ENCODE measurements at places on chromosomes 16 and 17.

DNA sequence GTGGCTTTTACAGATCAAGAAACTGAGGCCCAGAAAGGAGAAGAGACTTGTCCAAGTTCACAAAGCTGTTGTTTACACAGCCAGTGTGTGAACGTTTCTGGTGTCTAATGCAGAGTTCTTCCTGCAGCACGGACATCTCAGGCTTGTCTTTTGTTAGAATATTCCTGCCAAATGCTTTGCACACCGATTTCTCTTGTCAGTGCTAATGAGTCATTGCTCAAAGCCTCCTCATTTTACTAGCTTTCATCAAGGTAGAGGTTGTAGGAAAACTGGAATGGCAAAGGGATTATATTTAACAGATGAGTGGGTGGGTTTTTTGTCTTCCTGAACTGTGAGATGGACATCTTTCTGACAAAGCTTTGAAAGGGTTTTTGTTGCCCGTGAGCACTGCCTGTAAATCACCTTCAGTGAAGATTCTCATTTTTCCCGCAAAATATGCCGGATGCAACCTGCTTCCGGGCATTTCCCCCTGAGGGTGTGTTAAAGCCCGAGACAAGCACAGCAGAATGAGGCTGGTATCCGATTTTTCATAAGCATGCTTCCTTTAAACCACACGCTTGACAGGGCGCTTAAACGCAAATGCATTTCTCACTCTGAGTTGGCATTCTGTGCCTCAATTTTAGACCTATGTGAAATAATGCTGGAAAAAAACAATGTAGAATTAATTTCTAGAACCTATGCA is 14.7 kb downstream of the PMM2 start:
- DNase-seq, result no peak

GRCh38 chr17:57735707-57736106 is 9.4 kb downstream of the CCDC182 start:
- DNase-seq, result peak; percentile 26

DNA sequence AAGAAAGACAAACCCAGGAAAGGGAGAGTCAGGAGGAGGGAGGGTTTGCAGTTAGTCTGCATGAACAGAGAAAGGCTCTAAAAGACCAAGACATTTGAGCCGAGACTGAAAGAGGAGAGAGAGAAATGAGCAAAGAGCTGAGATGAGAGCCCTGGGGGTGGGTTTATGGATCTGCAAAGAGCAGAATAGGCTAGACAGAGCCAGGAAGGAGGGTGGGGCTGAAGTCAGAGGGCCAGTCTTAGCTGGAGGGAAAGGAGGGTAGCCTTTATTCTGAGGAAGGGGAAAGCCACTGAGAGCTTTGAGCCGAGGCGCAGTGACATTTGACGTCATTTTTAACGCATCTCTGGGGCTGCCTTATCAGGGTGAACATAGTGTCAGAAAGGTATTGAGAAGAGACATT is 85.7 kb upstream of the CDH13 start:
- no peak for DNase-seq

DNA sequence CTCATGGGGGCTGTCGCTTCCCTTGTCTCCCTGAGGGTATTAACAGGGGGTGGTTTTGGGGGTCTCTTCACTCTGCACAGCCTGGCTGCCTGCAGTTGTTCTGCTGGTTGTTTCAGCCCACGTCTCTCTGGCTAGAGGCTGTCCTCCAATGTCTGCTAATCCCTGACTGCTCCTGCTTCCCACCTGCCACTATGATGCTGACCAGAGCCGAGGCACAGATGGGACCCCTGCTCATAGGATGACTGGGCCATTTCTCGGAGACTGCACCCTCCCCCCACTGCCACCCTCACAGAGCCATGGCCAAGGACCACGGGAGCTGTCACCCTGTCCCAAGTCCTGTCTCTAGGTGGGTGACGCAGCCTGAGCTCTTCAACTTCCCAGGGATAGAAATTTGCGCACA is 1.6 kb upstream of the ACSF3 start:
- DNase-seq, result no peak

- no peak for DNase-seq
Measured at GRCh38 chr16:23320693-23321092, 18.6 kb downstream of the SCNN1B start.

DNA sequence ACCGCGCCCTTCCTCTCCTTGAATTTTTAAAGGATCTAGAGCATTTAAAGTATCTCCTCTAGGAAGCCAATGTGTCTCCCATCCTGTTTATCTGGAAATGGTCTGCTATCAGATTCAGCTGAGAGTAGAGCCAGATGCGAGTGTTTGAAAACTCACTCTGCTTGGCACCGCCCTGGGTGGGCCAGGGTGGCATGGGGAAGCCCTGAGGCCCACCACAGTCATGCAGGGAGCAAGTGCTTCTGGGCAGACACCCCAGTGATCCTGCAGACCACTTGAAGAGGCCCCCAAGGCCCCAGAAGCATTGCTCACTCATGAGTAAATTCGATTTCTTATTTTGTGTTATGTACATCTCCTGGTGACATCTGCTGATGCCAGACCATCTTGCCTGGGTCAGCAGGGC is 8.7 kb upstream of the CACNG4 start:
- no peak for DNase-seq

DNA sequence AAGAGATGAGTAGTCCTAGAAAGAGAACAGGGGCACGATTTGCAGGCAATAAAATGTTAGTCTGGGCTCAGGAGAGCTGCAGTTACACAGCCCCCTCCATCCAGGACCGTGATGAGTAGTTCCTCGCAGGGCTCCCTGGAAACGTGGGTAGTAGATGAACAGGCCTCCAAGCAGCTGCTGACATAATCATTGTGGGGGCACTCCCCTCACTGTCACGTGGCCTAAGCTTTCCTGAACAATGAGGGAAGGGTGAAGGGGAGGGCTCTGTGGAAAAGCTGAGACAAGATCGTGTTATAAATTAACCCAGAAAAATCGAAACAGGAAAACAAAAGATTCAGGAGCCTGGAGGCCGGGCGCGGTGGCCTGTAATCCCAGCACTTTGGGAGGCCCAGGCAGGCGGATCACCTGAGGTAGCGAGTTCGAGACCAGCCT is 1.3 kb upstream of the PER1 start:
- DNase-seq, result peak; percentile 51

DNA sequence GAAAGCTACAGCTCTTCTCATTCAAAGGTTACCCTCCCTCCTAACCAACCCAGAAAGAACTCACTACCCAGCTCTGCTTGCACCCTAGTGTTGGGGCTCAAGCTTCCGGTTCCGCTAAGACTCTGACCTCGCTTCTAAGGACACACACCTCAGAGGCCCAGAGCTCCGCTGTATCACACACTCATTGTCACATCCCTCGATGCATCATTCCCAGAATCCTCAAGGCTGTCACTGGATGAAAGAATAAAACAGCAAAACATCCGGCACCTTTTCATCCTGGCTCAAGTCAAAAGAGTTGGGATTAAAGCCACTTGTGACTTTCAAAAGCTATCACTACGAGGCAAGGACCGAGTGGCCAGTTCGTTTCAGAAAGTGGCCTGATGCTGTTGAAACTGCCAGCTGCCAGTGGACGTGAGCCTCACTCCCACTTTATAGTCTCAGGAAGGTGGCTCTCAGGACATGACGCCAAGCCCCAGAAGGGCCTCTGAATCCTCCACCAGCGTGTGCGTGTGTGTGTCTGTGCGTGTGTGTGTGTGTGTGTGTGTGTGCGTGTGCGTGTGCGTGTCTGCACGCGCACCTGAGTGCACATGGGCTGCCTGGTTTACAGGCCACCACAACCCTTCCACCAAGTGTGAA is 29.0 kb downstream of the ZFHX3 start:
- DNase-seq, result no peak

DNA sequence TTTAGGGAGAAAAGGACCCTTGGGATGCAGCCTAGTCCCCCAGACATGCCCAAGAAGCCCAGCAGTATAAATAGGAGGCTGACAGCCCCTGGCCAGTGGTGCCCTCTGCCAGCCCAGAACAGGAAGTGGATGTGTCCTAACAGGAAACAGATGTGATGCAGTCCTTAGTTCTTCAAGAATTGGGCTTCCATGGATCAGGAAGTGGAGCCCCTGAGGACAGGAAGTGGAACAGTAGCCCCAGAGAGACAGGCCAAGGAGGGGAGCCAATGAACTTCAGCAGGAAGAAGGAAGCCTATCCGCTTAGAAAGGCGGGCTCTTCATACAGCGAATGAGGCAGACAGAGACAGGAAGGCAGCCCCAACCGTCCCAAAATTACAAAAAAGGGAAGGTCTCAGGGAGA is 7.2 kb downstream of the CTF1 start:
- peak; percentile 97 for DNase-seq

DNA sequence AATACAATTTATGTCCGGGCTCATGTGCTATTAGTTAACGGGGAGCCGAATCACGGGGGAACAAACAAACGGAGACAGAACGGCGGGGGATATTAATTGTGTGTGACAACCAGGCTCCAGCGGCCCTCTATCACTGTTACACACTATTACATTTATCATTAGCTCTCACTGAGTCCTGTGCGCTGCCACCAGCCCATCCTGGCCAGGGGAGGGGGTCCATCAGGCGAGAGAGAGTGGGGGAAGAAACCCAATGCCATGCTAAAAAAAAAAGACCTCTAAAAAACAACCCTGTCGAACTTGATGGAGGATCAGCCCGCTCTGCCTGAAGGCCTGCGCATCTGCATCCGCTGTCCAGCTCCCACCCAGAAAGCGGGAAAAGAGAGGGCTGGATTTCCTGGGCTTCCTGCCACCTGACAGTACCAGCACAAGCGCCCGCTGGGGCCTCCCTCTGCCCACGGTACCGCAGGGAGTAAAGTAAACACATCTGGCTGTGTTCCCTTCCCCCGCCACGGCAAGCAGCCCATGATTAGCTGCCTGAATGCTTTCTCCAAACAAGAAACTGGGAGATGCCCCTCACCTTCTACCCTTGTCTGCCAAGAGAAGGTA is 41.7 kb downstream of the PIPOX start:
- DNase-seq, result no peak

DNA sequence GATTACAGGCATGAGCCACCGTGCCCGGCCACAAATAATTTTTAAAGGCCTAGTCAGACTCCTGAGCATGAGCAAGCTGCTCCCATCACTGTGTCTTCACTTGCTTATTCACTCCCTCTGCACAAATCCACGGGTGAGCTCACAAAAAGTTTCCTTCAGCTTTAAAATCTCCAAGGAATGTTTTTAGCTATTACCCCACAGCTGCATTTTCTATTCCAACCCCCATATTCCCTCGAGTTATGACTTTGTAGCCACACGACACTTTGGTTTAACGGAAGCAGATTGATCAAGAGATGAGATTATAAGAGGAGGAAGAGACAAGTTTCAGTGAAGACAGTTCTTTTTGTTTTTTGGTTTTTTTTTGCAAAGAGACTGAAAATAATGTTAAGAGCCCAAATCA is 49.1 kb upstream of the SLC25A19 start:
- peak; percentile 87 for DNase-seq

DNA sequence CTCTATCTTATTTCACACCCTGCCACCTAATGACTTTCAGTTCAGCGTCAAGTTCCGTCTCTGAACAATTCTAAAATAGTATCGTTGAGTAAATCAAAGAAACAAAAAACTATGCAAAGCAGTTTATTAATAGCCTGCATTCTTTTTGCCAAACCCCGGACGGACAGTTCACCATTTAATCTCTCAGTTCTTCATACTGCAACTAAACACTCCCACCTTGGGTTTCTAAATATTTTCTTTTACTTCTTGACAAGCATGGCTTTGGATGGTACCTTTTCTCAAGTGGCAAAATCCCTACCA is 1.2 kb downstream of the MYH11 start:
- DNase-seq, result no peak

GRCh38 chr16:19948186-19949104 is 63.8 kb upstream of the GPRC5B start:
- no peak for DNase-seq
